Caki2 (cell line): ENCODE measurements at places on chromosomes 16 and 17.

- DNase-seq, result no peak
Measured at GRCh38 chr16:55725055-55725777, 69.4 kb downstream of the SLC6A2 start.

- no peak for DNase-seq
Measured at GRCh38 chr17:36879027-36879426, 58.2 kb upstream of the LHX1 start.

GRCh38 chr17:4945176-4945943, 3.0 kb downstream of the PFN1 start:
- peak; percentile 71 for DNase-seq

DNA sequence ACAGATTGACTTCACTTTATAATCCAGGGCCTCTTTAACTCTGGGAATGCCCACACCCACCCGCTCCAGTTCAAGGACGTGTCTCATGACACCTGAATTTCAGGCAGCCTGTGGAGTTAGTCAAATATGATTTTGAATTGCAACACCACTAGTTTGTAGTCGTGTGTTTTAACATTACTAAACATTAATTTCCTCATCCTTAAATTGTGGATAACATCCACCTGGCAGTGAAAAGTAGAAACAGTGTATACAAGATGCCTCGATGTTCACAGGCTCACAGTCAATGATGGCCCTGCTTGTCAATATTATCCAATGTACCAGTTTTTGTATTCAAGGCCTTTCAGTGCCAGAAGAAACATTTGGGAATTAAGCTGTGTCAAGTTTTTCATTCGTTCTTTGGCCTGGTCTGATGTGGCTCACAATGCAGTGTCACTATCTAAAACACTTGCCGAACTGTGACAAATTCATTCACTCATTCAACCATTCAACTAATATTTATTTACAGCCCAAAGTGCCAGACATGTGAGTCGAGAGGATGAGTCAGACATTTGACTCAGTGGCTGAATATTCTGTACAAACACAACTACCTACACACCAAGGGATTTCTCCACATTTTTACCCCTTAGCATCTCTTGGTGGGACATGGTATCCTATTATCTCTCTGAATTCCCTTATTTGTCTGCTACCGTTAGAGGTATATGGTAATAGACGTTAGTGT, 1.4 kb downstream of the MEIOB start:
- DNase-seq, result peak; percentile 97

DNA sequence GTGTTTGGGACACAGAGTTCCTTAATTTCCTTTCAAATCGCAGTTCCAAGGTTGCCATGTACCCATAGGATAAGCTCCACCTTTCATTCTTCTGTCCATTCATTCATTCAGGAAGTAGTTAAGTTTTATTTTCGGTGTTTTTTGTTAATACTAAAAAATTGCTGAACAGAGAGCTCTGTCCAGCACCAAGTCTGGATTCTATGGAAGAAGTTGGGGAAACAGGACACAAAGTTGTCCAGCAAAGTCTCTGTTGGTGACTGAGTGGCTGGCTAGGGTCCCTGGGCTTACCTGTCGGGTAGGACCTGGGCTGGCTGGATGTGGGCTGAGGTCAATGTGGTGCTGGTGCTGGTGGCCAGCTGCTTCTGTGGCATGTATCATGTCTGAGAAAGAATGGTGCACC, 17.6 kb upstream of the CCL2 start:
- no peak for DNase-seq

GRCh38 chr17:62754631-62755030, 53.5 kb downstream of the MARCHF10 start:
- DNase-seq, result no peak

GRCh38 chr17:41917192-41917591, 1.6 kb downstream of the ACLY start:
- DNase-seq, result peak; percentile 50

GRCh38 chr16:54163197-54163843, 123.3 kb downstream of the IRX3 start:
- no peak for DNase-seq

GRCh38 chr17:71084219-71084618, 914.9 kb downstream of the KCNJ2 start:
- peak; percentile 27 for DNase-seq

GRCh38 chr17:396788-397187, 44.2 kb upstream of the RPH3AL start:
- no peak for DNase-seq

DNA sequence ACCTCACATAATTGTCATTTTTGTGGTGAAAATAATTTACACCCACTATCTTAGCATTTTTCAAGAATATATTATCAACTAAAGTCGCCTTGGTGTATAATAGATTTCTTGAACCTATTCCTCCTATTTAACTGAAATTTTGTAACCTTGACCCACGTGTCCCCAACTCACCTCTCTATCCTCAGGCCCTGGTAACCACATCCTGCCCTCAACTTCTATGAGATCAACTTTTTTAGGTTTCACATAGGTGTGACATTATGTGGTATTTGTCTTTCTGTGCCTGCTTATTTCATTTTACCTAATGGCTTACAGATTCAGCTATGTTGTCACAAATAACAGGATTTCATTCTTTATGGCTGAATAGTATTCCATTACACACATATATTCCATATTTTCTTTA, 73.0 kb upstream of the CNTNAP4 start:
- DNase-seq, result no peak

DNA sequence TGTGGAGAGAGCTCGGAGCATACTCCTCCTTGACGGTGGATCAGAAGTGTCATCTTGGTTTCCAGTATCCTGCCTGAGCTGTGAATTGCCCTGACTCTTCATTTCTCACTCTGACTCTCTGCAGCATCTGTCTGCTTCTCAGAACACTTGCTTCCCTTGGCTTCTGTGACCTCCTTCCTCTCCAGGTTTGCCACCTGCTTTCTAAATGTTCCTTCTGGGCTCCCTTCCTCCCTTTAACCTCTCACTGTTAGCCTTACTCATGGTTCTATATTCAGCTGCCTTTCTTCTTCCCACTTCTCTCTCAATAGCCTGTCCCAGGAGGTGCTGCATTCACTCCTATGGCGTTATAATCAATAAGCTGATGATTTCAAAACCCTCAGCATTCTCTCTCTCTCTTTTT, 11.2 kb upstream of the PRKAR1A start:
- no peak for DNase-seq

- DNase-seq, result no peak
Measured at GRCh38 chr16:3004319-3004718, 8.4 kb upstream of the CLDN9 start.

DNA sequence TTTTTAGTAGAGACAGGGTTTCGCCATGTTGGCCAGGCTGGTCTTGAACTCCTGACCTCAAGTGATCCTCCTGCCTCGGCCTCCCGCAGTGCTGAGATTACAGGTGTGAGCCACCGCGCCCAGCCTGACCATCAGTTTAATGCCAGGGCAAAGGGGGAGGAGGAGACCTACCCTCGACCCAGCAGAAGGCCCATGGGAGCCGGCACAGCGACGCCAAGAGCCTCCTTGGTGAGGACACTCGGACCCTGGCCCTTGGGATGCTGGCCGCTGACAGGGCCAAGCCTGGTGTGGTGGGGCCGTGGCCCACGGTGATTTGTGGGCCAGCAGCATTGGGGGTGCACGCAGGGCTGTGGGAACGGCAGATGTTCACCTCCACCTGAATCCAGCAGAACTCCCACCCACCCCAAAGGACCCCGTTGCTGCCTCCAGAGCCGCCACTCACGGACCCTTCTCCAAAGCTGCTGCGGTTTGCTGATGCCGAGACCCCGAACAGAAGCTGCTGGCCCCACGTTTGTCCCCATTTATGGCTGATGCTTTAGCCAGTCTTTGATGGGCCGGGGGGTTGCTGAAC, 20.0 kb downstream of the UTS2R start:
- no peak for DNase-seq

DNA sequence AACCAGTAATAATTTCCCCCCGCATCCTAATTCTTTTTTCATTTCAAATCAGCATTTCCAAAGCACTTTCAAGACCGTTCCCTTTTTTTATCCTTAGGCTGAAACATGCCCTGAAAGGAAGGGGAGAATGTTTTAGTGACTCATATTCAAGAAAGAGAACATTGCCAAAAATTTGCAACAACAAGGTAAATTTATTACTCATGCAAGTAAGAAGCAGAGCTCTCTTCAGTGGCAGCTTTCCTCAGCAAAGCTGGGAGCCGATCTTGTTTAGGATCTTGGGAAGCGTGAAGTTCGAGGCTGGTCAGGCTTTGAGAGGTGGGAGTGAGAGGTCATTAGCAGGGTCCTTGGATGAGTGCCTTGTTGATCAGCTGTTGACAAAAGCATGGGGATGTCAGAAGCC, 129.5 kb downstream of the PRKCA start:
- no peak for DNase-seq

DNA sequence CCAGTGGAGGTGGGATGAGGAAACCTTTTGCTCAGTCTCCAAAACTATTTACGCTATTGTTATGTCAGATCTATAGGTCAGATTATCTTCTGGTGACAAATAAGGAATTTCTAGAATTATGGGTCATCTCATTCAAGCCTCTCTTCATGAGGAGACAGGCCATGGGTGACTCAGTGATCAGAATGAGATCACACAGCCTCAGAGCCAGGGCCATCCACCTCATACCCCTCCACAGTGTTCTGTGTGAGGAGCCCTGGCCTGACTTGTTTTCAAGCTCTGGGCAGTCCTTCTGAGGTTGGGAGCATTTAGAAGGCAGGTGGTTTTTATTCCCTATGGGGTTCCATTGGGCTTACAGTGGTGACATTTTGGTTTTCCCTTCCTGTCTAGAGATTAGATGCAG, 26.5 kb downstream of the YPEL2 start:
- no peak for DNase-seq

DNA sequence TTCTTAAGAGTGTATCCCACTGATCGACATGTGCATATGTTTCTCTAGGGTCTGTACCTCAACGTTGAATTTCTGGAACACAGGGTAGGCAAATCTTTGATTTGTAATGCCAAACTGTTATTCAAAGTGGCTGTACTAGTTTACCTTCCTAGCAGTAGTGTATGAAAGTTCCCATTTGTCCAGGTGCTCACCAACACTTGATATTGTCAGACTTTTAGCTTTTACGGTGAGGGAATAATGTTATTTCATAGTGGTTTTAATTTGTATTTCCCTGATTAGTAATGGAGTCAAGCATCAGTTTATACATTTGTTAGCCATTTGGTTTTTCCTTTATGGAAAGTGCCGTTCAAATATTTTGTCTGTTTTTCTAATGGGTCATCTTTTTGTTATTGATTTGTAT, 20.3 kb downstream of the GSDMB start:
- DNase-seq, result no peak

GRCh38 chr17:50169121-50169764, 3.4 kb downstream of the SGCA start:
- DNase-seq, result peak; percentile 74

DNA sequence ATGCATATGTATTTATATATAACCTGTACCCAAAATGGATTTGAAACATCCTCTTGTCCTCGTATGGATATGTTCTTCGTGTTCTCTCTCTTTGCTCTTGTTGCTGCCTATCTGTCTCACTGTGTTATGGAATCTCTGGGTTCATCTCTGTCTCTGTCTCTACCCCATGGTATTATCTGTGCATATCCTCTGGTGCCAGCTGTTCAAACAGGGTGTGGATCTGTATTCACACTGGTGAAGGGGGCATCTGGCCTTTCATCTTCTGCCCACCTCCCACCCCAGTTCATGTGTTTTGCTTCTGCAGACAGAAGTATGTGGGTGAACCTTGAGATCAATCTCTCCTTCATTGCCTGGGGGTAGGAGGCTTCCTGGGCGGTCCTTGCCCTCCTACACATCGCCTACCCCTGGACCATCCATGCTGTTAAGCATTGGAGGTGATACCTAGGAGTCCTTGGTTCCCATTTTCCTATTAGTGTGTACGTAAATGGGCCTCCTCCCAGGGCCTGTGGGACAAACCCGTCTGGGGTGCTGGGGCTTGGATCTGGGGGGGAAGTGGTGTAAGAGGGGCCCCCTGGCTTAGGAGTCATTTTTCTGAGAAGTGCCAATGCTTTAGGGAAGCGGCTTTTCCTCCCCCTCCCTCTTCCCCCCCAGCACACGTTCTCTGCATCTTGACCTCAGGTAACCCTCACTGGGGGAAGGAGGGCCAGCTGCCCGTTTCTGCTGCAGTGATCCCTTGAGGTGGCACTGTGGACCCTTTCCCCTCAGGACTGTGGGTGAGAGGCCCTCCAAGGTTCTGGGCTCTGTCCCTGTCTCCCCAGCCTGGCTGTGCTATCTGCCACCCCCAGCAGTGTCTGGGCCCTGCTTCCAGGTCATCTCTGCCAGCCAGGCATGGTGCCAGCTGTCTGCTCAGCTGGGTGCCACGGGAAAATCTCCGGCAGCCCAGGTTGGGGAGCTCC, 21.1 kb downstream of the RARA start:
- no peak for DNase-seq

GRCh38 chr16:63806794-63807506, 1314.9 kb downstream of the CDH11 start:
- no peak for DNase-seq

GRCh38 chr17:7932949-7933348, 943 bp downstream of the CNTROB start:
- peak; percentile 38 for DNase-seq

DNA sequence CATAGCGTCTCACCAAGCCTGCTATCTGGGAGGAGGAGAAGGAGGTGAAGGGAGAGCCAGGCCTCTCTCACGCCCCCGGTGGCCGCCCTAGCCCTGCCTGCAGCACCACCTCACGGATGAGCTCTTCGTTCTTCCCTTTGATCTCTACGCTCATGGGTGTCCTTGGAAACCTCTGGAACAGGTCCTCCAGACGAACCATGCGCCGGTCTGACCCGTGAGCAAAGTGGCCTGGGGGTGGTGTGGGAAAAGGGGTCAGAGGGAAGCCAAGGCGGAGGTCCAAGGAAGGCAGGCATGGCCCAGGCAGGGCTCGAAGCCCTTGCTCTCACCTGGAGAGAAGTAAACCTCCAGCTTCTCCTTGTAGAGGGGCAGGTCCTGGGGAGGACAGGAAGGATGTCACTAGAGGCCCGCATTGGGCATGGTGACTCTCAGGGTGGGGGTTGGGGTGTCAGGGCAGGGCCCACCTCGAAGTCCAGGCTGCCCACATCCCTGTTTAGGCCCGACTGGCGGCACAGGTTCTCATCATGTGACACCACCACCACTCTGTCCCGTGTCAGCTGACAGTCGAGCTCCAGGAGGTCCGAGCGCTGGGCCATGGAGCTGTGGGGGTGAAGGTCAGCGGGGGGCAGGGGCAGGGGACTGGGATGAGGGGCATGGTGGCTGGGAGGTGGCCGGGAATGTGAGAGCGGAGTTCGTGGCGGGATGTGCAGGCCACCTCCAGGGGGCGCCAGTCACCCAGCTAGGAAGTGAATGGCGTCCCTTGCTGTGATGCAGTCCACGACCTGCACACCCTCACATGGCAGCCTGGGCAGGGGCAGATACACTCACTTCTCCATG, 923 bp downstream of the GDPD3 start:
- no peak for DNase-seq

DNA sequence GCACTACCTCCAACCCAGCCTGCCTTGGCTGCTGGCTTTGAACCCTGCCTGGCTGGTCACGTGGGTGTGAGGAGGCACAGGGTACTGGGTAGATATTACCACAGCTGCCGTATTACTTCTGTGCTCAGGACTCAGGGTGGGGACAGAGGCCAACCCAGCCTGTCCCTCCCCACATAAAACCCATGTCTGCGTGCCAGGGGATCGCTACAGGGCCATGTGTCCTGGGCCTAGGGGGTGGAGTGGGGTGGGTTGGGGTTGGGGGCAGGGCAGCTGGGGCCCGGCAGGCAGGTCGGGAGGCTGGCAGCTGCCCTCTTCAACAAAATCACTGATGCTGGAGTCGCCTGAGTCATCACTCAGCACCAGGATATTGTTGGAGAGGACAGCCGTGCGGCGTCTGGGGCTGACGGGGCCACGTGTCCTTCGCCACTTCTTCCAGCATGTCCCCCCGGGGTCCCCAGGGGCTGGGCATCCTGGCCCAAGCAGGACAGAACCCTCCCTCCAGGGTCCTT, 39.7 kb upstream of the PVALEF start:
- DNase-seq, result no peak
